Adipose tissue (tissue), 3 donors: ENCODE measurements at places on chromosomes 5 and 9. TPM values are rescaled to one million over a fixed set of nuclear protein-coding genes. Genes with fewer than 3 reads are reported as not detected.

Gene FGF1
- 2.5 TPM for polyA plus RNA-seq

Gene ADRB2
- 2.4 TPM for polyA plus RNA-seq

Gene NLN
- polyA plus RNA-seq = 4.5 TPM

Gene BARX1
- polyA plus RNA-seq = 40.7 TPM

Gene PTPRD
- polyA plus RNA-seq = 2.1 TPM

Gene JAK2
- polyA plus RNA-seq = 7.6 TPM

Gene ADAMTSL1
- polyA plus RNA-seq = 0.56 TPM

Gene PCDHGC3
- polyA plus RNA-seq = 21.7 TPM

Gene BSPRY
- not detected for polyA plus RNA-seq

Gene MARCHF11
- 0.32 TPM for polyA plus RNA-seq

Gene GPR21
- polyA plus RNA-seq = 0.37 TPM

Gene C5orf24
- 9.9 TPM for polyA plus RNA-seq

Gene FOXD4
- not detected for polyA plus RNA-seq

Gene ZNF622
- 16.1 TPM for polyA plus RNA-seq

Gene SLC27A6
- polyA plus RNA-seq = not detected

Gene AK8
- 0.66 TPM for polyA plus RNA-seq

Gene SPAAR
- 14.6 TPM for polyA plus RNA-seq

Gene LCN10
- 3.2 TPM for polyA plus RNA-seq
